Dermis microvascular lymphatic vessel endothelial cell (primary cell): ENCODE measurements at places on chromosomes 5 and 9. TPM values are rescaled to one million over a fixed set of nuclear protein-coding genes. Genes with fewer than 3 reads are reported as not detected.

FBXO10 gene
- 9.1 and 17.6 TPM in 2 replicates for total RNA-seq

PKD2L2 gene
- total RNA-seq: not detected in 2 replicates

ABO gene
- total RNA-seq: 0.39 and 0.63 TPM in 2 replicates

PRDM9 gene
- not detected in 2 replicates for total RNA-seq

ABLIM3 gene
- total RNA-seq: 19.5 and 36.5 TPM in 2 replicates

WDR36 gene
- total RNA-seq: 37.0 and 48.9 TPM in 2 replicates
